NAMALWA (cell line): ENCODE measurements at places on chromosomes 13 and 19.

- DNase-seq, result no peak
These were observed 659.2 kb downstream of the UQCRFS1 start for GRCh38 chr19:28553764-28554163.

GRCh38 chr19:46639358-46640182 lies 3.6 kb upstream of the GNG8 start:
- no peak for DNase-seq

DNA sequence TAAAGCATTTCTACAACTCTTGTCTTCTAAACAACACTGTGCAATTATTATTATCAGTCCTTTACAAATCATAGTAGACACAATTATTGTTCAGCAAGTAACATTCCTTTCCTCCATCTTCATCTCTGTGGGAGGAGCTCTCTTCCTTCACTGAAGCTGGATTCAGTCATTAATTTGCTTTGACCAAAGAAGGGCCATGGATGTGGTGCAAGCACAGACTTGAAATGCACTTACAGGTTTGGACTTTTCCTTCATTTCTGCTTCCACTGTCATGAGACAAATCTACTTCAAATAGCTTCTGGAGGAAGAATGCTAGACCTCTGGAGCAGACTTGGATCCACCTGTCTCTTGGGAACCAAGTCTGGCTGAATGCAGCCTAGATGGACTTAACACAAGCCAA lies 336.6 kb upstream of the SLITRK6 start:
- DNase-seq, result no peak

DNA sequence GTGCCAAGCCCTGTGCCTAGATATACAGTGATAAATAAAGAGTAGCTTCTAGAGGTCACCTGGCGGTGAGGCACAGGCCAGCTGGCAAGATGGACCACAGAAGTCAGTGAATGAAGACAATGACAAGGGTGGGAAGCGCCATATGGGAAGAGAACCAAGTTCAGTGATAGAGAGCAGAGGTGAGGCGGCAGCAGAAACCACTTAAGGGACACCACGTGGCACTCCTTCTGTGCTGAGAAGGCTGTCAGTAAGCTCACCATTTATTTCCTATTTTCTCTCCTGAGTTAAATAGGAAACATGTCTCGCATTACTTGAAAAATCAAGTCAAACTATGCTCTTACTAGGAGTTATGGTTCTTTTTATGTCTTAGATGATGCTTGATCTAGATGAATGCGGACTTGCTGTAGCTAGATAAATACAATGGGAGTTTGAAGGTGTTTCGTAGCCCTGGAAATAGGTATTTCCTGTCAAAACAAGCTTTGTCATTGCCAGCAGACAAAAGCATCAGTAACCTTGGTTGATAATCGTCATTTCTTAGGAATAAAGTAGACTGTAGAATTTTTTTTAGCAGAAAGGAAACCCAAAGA lies 17.8 kb downstream of the ALOX5AP start:
- no peak for DNase-seq

DNA sequence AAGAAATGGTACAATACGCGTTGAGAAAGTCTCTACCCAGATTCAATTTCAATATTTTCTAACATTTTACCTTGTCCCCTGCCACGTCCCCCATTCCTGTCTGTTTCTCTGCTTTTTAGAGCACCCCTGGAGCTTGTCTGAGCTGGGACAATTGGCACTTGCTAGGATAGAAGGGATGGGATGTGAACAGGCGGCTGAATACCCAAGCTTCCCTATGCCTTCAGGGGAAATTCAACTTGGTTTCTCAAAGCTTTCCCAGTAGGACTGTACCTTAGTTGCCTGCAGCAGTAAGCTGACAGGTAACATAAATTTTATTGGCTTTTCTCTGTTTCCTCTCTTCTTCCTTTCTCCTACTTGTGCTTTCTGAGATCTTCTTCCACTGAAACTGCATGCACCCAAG lies 1663.3 kb downstream of the EFNB2 start:
- DNase-seq, result no peak

DNA sequence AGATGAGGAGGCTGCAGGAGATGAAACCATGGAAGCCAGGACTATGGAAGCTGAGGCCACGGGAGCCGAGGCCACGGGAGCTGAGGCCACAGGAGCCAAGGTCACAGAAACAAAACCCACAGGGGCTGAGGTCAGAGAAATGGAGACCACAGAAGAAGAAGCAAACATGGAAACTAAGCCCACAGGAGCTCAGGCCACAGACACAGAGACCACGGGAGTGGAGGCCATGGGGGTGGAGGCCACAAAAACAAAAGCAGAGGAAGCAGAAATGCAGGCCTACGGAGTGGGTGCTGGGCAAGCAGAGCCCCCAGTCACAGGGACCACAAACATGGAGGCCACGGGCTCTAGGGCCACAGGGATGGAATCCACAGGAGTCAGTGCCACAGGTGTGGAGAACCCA lies 12.5 kb upstream of the EBI3 start:
- no peak for DNase-seq

GRCh38 chr13:91216928-91217700 lies 130.4 kb upstream of the MIR17HG start:
- DNase-seq, result no peak

- no peak for DNase-seq
These were observed 29.8 kb upstream of the SPACA7 start for GRCh38 chr13:112346173-112346898.

DNA sequence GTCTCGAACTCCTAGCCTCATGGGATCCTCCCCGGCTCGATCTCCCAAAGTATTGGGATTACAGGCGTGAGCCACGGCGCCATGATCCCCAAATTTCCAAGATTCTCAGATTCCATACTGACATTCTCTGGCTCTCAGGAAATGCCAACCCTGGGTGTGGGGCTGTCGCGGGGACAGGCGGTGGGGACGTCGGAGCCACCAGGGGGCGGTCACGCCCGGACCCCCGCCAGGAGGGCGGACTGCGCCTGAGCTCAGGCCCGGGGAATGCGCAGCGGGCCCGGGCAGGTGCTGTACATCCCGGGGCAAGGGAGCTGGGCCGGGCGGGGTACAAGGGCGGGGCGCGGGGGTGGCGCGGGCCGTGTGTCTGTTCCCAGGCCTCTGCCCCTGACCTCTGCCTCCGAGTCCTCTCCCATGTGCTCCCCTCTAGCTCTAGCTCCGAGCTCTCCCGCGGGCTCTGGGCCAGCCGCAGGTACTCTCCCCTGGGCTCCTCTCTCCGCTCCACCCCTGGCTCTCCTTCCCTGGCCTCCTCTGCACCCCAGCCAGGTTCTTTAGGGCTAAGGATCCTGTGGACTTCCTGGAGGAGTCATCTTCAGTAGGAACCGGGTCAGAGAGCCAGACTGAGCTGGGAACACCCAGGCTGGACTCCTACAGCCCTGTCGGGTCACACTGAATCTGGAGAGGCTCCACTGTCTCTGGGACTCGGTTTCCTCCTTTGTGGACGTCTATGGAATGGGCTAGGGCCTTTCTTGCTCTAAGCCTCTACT lies 2.4 kb downstream of the PPP1R13L start:
- DNase-seq, result no peak

GRCh38 chr13:70255406-70255991 lies 147.2 kb upstream of the KLHL1 start:
- no peak for DNase-seq

- no peak for DNase-seq
These were observed 83.0 kb downstream of the USP12 start for GRCh38 chr13:27088619-27089018.

DNA sequence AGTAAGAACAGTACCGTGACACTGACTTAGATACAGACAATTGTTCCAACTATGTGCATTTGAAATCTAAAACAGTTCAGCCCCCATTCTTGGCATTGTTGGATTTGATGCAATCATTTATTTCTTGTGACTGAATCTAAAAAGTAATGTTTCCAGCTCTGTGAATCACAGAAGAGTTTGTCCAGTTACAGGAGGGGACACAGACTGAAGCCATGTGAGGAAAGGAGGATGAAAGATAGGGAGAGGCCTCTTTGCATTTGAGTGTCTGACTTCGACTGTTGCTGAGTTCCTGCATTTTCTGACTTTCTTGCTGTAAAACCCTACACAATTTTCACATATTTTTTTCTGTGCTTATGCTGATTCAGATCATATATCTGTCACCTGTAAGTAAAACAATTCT lies 179.3 kb upstream of the PCDH17 start:
- no peak for DNase-seq

GRCh38 chr13:100789968-100790367 lies 115.4 kb upstream of the TMTC4 start:
- no peak for DNase-seq

DNA sequence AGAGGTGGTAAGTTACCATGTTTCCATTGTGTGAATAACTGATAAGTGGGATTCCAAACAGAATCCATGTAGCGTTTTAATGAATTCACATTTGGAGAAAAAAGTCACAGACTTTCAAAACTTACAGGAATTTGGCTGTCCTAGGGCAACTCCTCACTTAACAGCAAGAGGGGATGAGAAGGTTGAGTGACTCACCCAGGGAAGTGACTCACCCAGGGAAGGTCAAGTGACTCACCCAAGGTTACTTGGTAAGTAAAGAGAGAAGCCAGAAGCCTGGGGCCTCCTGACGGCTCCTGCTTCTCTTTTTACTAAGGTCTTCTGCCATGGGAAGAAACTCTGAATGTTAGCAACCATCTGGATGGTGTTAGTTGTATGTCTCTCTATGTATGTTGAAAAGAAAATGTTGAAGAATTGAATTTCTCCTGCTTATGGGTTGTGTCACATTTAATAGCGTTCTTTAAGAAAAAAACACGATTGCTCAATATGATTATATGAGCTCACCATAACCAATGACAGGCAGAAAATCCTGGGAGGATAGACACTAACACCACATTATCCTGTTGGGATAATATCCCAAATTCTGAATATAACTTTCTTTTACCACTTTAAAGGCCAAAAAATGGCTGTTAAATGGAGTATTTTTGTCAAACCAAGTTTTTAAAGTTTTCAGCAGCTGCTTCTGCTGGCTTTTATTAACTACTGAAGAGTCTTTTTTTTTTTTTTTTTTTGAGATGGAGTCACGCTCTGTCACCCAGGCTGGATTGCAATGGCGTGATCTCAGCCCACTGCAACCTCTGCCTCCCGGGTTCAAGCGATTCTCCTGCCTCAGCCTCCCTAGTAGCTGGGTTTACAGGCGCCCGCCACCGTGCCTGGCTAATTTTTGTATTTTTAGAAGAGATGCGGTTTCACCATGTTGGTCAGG lies 195.6 kb downstream of the GGACT start:
- DNase-seq, result no peak

- DNase-seq, result peak; percentile 79
These were observed 1.2 kb downstream of the RABAC1 start for GRCh38 chr19:41957838-41958366.

GRCh38 chr19:34274827-34275625 lies 20.7 kb downstream of the GARRE1 start:
- DNase-seq, result no peak

- no peak for DNase-seq
These were observed 23.3 kb downstream of the ZNF627 start for GRCh38 chr19:11620553-11620952.

- no peak for DNase-seq
These were observed 17.5 kb downstream of the ATP7B start for GRCh38 chr13:51993713-51994112.

- DNase-seq, result no peak
These were observed 324.6 kb downstream of the KLF12 start for GRCh38 chr13:73809561-73809960.

- DNase-seq, result peak; percentile 75
These were observed 4.1 kb downstream of the ACP4 start for GRCh38 chr19:50794074-50794875.

DNA sequence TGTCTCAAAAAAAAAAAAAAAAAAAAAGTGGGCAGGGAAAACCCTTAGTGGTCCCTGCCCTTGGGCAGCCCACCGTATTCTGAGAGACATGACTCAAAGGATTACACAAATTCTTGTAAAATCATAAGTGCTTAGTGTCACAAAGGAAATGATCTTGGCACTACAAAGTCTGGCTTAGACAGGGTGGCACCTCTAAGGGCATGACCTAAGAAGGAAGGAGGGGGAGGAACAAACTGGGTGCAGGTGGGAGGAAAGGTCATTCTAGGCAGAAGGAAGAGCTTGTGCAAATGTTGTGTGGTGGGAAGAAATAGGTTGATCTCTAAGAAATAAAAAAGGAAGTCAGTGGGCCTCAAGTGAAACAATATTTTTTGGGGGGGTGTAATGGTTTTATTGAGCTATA lies 10.4 kb downstream of the PNPLA6 start:
- no peak for DNase-seq

DNA sequence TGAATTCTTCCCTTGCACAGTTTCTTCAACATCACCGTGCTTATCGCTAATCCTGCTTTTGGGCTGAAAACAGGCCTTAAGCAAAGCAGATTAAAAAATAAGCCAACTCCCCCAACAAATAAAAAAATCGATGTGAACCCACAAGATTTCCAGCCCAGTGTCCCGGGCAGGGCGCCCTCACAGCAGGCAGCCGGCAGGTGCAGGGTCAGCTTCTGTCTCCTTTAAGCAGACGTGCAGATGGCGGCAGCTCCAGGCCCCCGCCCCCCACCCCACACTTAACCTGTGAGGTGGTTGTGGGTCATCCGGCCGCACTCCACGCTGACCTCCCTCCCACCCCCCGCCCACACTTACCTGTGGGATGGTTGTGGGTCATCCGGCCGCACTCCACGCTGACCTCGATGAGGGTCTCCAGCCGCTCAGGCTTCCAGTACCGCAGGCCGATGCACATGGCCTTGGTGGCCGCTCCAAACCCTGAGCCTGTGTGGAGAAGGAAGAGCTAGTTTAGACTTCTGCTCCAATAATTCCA lies 19.8 kb downstream of the ADPRHL1 start:
- no peak for DNase-seq

DNA sequence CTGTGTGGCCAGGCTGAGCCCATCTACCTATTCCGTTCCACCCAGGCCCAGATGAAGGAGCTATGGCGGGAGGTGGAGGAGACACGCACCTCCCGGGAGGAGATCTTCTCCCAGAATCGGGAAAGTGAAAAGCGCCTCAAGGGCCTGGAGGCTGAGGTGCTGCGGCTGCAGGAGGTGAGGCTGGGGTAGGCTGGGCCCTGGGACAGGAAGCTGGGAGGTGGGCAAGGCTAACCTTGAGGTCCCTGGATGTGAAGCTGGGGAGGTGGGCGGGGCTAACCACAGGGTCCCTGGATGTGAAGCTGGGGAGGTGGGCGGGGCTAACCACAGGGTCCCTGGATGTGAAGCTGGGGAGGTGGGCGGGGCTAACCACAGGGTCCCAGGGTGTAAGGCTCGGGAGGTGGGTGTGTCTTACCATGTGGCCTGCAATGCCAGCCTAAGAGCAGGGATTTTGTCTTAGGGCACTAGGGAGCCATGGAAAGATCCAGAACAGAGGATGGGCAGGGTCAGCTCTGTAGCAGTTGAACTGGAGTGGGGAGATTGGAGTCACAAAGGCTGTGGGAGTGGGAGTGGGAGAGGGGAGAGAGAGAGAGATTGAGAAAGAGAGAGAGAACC lies 36.9 kb downstream of the KCNC3 start:
- no peak for DNase-seq

GRCh38 chr19:15337202-15337601 lies 4.9 kb upstream of the BRD4 start:
- no peak for DNase-seq

- DNase-seq, result no peak
These were observed 81.2 kb upstream of the WASF3 start for GRCh38 chr13:26476111-26476781.

GRCh38 chr13:45280751-45281634 lies 60.0 kb downstream of the TPT1 start:
- DNase-seq, result peak; percentile 60

- DNase-seq, result no peak
These were observed 1058.9 kb downstream of the UQCRFS1 start for GRCh38 chr19:28154077-28154476.

- DNase-seq, result no peak
These were observed 196.5 kb downstream of the TEX29 start for GRCh38 chr13:111516712-111517640.
